Cardiac septum (tissue), 1 donor: ENCODE measurements at places on chromosomes 5 and 9.

DNA sequence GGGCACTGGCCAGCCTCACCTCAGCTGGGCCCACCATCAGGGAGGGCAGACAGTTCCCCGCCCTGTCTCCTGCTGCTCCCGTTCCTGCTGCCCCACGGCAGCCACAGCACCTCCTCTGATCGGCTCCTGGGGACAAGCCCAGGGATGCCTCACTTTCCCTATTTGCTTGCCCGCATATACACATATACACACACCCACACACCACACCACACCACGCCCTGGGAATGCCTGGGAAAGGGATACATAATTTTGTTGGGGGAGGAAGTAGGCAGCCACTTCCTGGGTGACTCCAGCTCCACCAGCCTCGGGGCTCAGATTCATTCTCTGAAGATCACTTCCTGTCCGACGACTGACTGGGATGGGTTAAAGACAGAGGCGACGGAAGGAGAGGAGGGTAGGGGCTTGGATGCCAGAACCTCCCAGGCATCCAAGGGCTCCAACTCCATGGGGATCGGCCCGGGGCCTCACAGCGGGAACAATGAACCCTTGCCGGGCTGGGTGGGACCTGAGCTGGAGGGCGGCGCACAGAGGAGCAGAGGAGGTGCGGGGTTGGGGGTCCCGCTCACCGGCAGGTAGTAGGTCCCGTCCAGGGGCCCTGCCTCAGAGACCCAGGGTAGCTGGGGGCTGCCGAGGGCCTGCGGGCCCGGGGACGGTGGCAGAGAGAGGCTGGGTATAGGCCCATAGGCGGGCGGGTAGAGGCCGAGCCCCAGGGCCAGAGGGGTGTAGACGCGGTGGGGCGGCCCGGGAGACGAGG lies 2.0 kb upstream of the MZB1 start:
- no peak for DNase-seq

GRCh38 chr9:22103685-22104575 lies 94.8 kb upstream of the CDKN2B start:
- DNase-seq: no peak

DNA sequence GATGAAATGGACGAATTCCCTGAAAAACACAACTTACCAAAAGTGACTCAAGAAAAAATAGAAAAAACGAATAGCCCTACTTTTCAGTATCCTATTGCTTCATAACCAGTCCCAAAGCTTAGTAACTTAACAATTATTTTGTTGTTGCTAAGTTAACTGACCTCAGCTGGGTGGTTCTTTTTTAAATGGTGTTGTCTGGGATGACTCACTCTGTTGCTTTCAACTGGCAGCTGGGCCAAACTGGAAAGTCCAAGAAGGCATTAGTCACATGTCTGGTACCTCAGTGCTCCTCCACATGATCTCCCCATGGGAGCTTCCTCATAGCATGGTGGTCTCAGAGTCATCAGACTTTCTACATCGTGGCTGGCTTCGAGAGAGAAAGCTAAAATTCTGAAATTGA lies 47.8 kb upstream of the ADAMTS2 start:
- DNase-seq: no peak

DNA sequence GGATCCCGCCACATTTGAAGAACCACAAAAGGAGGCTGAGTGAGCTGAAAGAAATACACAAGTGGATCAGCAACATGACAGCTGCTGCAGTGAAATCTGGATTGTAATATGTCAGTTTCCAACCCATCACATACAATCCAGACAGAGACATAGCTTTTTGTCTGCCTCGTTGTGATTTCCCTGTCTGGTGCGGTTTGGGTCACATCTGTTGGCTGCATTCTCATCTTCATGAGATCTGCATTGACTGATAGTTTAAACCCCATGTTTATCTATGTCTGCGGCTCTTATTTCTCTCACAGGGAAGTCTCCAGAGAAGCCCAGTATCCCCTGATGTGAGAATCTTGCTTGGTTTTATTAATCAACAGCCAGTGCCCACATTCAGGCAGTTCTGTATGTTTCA lies 403.1 kb upstream of the ZNF608 start:
- DNase-seq: no peak

DNA sequence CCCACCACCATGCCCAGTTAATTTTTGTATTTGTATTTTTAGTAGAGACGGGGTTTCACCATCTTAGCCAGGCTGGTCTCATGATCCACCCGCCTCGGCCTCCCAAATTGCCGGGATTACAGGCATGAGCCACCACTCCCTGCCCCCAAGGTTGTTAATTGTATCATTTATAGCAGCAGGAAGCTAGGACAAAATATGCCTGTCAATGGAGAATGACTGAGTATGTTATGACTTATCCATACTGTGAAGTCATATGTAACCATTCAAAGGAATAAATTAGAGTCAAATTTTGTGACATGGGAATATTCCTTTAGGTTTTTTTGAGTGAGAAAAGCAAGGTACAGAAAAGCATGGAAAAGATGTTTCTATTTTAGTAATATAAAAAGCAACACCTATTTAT lies 3.9 kb upstream of the DAB2 start:
- DNase-seq: no peak

DNA sequence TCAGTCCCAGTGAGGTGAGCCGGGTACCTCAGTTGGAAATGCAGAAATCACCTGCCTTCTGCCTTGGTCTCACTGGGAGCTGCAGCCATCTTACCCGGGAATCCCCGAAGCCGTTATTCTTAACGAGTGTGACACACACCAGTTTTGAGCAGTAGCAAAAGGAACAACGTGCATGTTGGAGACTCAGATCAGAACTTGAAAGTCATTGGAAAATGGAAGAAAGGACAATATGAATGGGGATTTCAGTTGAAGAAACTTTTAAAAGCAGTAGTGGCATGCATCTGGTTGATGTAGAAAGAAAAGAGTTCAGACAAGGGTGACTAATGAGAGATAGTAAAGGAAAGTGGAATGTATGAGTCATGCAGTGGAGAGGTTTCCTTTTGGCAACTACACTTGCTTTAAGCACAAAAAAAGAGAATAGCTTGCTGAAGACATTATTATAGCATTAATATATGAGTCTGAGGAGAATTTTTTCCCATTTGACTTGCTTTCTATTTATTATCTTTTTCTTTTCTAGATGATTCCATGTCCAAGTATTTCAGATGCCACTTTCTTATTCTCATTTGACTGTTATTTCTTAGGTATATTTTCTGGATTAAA lies 44.4 kb upstream of the ANKDD1B start:
- DNase-seq: no peak

GRCh38 chr9:110065532-110065931 lies 142.4 kb downstream of the C9orf152 start:
- DNase-seq: no peak

DNA sequence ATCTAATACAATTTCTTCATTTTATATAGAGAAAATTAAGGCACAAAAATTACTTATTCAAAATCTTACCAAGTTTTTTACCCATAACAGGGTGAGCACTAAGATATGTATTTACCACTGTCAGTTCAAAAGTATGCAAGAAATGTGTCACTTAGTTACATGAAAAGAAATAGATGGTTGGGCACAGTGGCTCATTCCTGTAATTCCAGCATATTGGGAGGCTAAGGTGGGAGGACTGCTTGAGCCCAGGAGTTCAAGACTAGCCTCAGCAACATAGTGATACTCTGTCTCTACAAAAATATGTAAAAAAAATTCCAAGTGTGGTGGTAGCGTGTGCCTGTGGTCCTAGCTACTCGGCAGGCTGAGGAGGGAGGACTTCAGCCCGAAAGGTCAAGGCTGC lies 19.4 kb downstream of the YIPF5 start:
- DNase-seq: no peak

GRCh38 chr5:89071101-89071940 lies 188.3 kb upstream of the MEF2C start:
- DNase-seq: no peak

DNA sequence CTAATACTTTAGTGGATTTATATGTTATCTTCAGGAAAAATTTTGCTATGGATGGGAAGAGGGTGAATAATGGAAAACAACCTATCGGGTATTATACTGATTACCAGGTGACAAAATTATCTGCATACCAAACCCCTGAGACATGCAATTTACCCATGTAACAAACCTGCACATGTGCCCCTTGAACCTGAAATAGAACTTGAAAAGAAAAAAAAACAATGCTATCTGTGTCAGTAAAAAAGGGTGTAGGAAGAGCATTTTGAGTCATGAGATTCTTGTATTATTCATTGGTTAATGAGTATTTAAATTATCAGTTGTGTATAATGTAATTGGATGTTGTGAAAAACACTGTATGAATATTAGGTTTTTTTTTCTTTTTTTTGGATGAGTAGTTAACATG lies 75.4 kb downstream of the PRR16 start:
- DNase-seq: no peak

DNA sequence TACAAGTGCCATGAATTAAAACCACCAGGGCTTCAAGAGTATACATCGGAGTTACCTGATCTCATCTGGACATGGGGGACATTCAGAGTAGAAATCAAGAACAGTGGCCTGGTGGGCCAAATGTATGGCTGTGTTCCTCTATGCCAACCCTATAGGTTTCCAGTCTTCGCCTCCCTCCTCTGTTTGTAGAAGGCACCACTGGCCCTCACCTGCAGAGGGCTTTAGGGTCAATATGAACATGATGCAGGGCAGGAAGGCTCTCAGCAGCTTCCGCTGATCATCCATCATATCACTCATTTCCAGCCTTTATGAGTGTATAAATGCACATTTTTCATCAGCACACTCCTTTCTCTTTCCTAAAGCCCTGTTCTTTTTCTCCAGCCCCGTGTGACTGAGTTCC lies 555.5 kb upstream of the BRINP1 start:
- DNase-seq: no peak

- DNase-seq: no peak
These were observed 141.4 kb upstream of the PIK3R1 start for GRCh38 chr5:68074048-68074632.

- no peak for DNase-seq
These were observed 499.7 kb downstream of the SLCO4C1 start for GRCh38 chr5:101796427-101796826.

DNA sequence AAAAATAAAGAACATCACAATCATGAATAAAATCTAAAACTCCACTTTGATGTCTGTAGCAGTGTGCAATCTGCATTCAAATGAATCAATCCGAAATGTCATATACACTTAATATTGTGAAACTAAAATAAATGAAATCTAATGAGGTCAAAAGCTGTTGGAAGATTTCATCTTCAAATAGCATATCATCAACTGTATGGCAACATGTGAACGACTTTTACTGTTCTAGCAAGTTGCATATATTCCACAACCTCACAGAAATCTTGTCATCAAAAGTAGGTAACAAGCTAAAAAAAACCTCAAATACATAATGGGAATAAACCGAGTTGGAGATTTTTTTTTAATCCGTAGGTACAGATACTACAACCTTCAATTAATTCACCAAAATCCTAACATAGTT lies 1.2 kb downstream of the PTBP3 start:
- no peak for DNase-seq

DNA sequence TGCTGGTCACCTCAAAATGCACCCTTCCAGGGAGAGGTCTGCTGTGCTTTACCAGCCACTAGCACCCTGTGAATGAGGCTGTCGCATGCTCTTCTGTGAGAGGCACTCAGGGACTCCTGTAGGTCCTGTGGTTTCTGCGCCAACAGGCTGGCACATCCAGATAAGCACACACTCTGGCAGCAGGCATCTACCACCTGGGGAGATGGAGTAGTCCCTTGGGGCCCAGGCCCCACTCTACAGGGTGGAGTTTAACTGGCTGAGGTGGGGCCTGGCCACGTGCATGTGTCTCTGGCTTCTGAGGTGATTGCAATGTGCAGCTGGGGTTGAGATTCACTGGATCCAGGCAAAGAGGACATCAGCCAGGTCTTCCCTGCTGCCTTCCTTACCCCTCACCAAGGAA lies 32.3 kb downstream of the TMEM174 start:
- DNase-seq: no peak

DNA sequence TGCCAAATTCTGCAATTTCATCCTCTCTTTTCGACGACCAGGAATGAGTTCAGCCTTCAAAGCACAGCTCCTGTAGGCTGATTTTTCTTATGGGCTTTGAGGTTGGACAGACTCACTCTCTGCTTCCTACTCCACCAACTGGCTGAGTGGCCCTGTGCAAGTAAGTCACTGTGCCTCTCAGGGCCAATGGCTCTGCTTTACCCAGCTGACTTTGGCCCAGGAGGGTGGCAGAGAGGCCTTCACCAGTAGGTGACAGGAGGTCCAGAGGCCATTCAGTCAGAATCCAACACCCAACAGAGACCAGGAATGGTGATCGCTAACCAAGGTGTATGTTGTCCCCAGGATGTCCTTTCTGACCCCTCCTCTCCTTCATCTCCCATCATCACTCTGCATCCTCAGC lies 49.5 kb upstream of the ALDH1B1 start:
- no peak for DNase-seq

- DNase-seq: no peak
These were observed 84.9 kb downstream of the TRPM3 start for GRCh38 chr9:71036501-71036900.

DNA sequence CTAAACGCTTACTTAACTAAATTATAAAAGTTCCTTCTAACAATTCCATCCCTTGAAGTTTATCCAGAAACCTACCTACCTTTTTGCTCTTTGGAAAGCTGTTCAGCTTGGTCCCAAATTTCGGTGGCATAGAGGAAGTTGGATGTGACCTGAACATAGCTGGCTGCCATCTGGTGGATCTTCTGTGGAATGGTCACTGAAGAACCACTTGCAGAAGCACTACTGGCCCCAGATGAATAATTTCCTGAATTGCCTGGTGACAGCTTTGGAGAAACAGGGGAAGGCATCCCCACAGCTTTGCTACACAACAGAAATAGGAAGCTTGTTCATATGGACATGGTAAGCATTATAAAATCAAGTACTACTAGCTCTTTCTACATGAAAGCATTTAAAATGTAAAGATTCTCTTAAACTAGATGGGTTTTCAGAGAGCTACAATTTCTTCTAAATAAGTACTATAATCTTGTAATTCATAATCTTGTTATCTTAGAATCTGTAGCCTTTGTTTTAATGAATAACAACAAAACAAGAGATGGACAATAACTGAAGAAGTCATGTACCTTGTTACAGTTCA lies 9.9 kb downstream of the LEAP2 start:
- no peak for DNase-seq

GRCh38 chr9:123772967-123773366 lies 157.0 kb downstream of the DENND1A start:
- no peak for DNase-seq

DNA sequence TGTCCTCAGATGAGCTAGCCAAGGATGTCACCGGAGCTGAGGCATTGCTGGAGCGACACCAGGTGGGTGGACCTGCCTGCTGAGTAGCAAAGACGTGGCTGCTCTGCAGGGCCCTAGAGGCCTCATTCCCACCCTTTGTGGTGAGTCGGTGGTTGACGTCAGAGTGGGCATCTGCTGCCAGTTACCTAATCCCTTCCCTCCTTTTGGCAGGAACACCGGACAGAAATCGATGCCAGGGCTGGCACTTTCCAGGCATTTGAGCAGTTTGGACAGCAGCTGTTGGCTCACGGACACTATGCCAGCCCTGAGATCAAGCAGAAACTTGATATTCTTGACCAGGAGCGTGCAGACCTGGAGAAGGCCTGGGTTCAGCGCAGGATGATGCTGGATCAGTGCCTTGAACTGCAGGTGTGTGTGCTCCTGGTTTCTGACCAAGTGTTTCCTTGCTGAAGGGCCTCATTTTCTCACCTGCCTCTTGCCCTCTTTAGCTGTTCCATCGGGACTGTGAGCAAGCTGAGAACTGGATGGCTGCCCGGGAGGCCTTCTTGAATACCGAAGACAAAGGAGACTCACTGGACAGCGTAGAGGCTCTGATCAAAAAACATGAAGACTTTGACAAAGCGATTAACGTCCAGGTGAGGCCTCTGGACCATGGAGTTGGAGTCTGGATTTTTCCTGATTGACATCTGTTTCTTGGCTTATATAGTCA lies 48.9 kb downstream of the DYNC2I2 start:
- peak; percentile 82 for DNase-seq

GRCh38 chr9:108386859-108387384 lies 468.9 kb downstream of the ACTL7B start:
- no peak for DNase-seq
